ENCODE measurements at places on chromosomes 6 and 20.

- DNase-seq, result peak; percentile 92
Observed at GRCh38 chr6:2999618-3000557, at the start of gene NQO2. NQO2 (plus strand) TSS chr6:2999894; CDS start chr6:3006553, 6,659 bp downstream.

DNA sequence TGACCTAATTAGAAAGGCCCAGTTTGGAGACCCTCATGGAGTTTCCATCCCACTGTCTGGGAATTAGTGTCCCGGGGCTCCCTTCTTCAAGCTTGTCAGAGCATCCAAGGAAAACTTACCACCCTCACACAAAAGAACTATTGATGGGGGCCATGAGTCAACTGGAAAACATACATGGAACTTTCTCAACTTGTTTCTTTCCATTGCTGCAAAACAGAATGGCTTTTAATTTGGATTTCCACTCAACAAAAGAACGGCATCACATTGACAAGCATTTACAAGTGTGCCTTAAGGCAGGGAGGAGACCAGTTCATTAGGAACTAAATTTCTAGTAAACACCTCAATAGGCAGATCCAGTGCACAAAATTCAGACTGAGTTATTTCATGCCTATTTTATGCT, 289.1 kb upstream of the PREP start:
- no peak for DNase-seq

DNA sequence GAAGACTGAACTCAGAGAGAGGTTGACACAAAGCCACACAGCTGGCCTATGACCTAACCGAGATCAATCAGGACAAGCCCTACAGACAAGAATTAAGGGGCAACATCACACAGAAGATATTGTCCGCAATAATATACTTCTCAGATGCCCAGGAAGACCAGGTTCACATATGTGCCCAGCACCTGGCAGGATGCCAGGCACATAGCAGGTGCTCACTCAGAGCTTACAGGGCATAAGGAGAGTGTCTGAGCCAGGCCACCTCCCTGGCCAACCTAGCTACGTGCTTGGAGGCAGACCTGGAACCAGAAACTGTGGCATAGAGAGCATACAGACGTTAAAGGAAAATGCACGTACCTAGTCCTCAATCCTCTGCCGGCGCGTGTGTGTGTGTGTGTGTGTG, 87.0 kb upstream of the LRFN2 start:
- no peak for DNase-seq

- DNase-seq, result no peak
Observed at GRCh38 chr6:168136001-168136400, 57.0 kb upstream of the FRMD1 start.

- DNase-seq, result no peak
Observed at GRCh38 chr6:1392813-1393640, 3.7 kb downstream of the FOXF2 start.

DNA sequence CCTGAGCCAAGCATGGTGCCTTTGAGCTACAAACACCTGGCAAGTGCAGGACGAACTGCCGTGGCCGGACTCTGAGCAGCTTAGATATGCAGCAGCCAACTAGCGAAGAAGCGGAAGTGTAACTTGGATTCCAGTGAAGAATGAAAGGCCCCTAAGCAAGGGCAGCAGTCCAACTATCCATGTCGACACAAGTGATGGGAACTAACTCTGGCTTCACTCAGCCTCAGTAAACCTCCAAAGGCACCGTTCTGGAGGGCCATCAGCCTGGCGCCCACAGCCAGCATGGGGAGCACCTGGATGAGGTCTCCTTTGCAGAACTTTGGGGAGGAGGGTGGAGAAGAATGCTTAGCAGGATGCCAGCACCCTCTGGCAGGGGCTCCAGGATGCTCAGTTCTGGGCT, 78.4 kb upstream of the MLN start:
- DNase-seq, result peak; percentile 50

DNA sequence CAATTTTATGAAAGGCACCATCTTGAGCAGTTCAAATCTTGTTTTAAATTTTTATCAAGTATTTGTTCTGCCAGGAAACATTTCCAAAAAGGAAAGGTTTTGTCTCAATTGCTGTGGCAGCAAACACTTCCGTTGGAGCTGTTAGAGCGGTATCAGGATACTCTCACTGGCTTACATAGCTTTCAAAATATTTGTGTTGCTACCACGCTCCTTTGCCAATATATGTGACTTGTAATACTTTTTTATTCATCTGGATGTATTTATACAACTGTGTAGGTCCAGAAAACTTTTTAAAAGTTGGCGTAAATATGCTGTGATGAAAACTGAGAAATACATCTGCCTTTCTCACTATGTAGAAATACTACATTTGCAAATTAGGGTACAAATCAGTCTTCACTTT, 37.8 kb upstream of the NHSL1 start:
- no peak for DNase-seq

GRCh38 chr6:23311211-23311610, 741.8 kb downstream of the HDGFL1 start:
- DNase-seq, result no peak

GRCh38 chr6:31888276-31889258, 8.9 kb downstream of the EHMT2 start:
- no peak for DNase-seq

DNA sequence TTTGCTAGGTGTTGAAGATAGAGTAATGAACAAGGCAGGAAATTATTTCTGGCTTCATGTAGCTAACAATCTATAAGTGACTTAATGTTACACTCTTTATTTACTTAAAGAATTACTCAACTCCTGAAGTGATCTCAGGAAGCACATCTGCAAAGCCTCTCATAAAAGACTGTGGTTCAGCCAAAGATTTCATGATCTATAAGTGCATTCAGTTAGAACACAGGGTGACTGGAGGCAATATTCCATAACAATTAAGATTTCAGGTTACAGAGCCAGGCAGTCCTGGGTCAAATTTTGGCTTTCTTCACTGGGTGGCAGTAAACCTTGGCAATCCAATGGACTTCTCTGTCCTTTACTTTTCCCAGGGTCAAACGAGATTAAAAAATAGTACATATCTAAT, 204.0 kb downstream of the TPBG start:
- no peak for DNase-seq
